ENCODE measurements at places on chromosomes 7 and 10.

DNA sequence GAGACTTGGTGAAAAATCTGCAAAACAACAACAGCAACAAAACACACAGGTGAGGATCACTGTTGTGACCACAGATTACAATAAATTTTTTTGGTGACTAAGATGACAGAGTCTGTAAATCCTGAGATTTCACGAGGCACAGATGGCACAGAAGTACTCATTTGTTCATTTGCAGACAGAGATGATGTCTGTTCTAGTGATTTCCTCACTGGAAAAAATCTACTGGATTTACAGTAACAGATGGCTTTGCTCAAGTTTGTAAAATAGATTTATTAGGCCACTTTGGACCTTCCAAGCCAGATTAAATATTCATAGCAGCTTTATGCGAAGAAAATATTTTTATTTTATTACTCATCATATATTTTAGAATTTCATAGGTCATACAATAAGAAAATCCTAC, 113.5 kb upstream of the IL6 start:
- DNase-seq: no peak

- DNase-seq: no peak
These were observed 52.3 kb upstream of the SLC35B4 start for GRCh38 chr7:134368851-134369544.

GRCh38 chr10:77168861-77169260, 468.7 kb downstream of the KCNMA1 start:
- DNase-seq: no peak

DNA sequence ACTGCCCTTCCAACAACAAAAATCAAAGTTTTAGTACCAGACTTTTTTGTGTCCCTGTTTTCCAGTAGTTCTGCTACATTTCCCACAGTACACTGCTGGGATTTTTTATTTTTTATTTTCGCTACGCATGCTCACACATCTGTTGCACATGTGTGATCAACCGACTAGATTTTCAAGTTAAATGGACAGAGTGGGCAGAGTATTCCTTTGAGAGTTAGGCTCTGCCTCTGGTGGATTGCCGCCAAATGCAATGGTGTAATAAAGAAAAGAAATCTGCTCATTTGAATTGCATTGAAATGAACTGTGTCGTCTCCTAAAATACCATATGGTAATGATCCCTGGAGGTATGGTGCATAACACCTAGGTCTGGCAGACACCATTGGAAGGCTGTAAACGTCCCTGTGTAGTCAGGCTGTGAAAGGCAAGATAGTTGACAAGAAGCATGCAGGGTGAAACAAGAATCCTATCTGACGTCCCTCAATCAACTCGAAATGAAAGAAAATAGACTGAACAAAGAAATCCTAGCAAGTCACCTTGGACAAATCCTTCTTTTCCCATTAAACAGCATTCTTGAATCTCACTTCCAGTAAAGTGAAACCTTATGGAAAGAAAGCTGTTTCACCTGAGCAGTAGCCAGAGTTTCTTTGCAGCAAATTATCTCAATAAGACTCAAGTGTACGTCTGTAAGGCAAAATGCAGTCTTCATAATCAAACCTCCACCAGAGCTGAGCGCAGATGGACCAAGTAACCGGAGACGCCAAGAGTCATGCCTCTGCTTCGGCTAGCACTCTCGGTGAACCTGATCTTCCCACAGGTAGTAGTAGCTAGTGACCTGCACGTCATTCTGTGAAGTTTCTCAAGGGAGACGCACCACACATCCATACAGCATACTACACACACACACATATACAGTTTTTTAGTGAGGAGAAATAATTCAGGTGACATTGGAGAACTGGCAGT, 357.3 kb downstream of the CRPPA start:
- DNase-seq: no peak

- no peak for DNase-seq
These were observed 761 bp upstream of the CHST12 start for GRCh38 chr7:2402687-2403013.

- DNase-seq: no peak
These were observed 381.6 kb downstream of the TYW1 start for GRCh38 chr7:67377939-67378862.

DNA sequence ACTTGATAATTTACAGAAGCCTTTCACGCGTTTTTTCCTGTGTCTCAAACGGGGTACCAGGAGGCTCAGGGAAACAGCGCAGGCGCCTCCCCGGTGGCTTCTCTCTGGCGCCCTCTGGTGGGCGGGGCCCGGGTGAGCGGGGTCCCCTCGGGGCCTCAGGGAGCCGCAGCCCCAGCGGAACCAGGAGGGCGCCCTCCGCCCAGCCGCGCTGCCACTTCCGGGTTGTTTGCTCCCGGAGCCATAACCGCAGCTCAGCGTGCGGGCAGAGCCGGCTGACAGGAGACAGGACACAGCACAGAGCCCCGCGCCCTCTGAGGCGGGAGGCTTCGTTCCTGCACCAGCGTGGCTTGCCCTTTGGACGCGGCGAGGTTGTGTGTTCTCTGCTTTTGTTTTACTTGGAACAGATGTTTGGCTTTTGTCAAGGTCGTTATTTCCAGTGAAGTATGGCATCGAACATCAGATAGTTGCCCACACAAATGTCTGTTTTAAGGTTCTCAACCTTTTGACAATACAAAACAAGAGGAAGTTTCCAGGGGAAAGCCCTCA, 6.9 kb upstream of the CYP2E1 start:
- peak; percentile 84 for DNase-seq

- DNase-seq: no peak
These were observed 64.8 kb downstream of the ABLIM1 start for GRCh38 chr10:114593240-114593792.

- DNase-seq: no peak
These were observed 745.2 kb downstream of the SUGCT start for GRCh38 chr7:40879941-40880543.

- no peak for DNase-seq
These were observed 420.5 kb upstream of the FOXK1 start for GRCh38 chr7:4261601-4261960.

DNA sequence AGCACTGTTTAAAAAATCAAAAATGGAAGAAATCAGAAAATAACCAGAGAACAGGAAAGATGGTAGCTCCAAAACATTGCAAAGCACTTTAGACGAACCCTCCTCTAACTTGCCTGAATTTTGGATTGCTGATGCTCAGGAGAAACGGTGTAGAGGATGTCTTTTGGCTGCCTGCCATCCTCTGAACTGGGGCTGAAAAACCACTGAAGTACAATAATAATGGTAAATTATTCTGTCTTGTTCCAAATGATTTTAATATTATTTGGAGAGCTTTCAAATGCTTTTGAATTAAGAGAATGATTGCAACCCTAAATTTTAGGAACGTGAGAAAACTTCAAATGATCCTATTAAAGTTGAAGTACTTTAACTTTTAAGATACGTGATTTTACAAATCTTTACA, 167.3 kb upstream of the SLC13A1 start:
- no peak for DNase-seq

- DNase-seq: no peak
These were observed 4.4 kb downstream of the UNC5B start for GRCh38 chr10:71216751-71217265.

DNA sequence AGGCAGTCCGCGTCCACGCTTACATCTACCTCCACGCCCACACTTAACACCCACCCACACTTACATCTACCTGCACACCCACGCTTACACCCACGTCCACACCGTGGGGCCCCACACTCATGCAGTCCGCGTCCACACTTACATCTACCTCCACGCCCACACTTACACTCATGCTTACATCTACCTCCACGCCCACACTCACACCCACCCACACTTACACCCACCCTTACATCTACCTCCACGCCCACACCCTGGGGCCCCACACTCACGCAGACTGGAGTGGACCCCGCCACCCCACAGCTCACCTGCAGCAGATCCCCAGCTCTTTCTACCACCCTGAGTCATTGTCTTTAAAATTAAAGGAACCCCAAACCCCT, 32.4 kb upstream of the PWWP2B start:
- no peak for DNase-seq

- no peak for DNase-seq
These were observed 45.3 kb upstream of the DNAJB6 start for GRCh38 chr7:157291404-157292080.

GRCh38 chr10:5645375-5645774, 21.0 kb downstream of the ASB13 start:
- no peak for DNase-seq

- DNase-seq: no peak
These were observed 21.3 kb downstream of the LHPP start for GRCh38 chr10:124482876-124483275.

DNA sequence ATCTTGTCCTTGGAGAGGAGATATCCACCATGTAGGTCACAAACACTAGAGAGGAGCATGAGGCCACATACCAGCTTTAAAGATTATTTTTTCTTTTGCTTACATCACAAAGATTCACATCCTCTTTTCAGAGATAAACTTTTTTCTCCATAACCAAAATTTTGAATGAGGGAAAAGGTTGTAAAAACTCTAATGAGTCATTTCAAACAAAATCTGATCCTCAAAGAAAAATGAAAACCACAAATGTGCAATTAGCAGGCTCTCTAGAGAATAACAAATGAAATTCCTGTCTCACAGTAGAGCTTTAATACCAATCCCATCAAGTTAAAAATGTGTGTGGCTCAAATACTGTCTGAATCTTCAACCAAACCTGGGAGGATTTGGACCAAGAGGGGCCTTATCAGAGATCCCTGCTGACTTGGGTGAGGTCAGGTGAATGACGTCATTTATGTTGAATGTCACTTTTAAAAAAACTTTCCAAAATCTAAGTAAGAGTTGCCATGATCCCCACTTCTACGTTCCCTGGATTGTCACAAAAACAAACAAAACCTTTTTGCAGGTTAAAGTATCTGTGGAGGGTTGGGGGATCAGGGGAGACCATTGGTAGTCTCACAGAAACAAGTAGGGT, 261.5 kb upstream of the NPSR1 start:
- DNase-seq: no peak

GRCh38 chr7:20826243-20826642, 39.6 kb upstream of the SP8 start:
- no peak for DNase-seq

GRCh38 chr10:93482145-93482834, at the start of gene MYOF:
Gene MYOF (minus strand): TSS chr10:93482334. CDS start chr10:93482194, 140 bp downstream.
- no peak for DNase-seq

GRCh38 chr10:48902096-48902495, 37.5 kb downstream of the LRRC18 start:
- DNase-seq: no peak

- DNase-seq: no peak
These were observed 304.2 kb upstream of the BMPER start for GRCh38 chr7:33601101-33601500.

DNA sequence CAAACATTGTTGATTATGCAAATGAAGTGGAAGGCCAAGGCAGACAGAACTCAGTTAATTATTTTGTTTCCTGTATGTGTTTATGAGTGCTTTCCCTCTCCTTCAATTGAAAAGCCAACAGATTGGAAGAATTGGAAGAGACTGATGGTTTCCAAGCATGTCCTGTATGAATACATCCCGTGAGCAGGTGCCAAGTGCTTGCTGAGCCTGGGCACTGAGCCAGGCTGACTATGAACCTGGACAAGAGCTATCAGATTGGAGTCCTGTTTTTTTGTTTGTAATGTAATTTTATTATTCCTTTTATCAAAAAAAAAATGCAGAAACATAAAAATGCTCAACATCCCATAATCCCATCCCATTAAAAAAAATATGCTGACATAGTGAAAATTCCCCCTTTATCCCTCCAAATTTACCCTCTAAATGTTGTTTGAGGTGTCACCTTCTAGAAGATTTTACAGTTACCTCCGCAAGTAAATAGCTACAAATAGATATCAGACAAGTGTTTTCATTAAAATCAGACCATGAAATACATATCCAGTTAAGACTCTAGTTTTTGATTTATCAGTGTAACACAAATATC, 449.5 kb downstream of the GRID1 start:
- no peak for DNase-seq

- DNase-seq: no peak
These were observed 287.1 kb upstream of the C7orf33 start for GRCh38 chr7:148303295-148304082.

DNA sequence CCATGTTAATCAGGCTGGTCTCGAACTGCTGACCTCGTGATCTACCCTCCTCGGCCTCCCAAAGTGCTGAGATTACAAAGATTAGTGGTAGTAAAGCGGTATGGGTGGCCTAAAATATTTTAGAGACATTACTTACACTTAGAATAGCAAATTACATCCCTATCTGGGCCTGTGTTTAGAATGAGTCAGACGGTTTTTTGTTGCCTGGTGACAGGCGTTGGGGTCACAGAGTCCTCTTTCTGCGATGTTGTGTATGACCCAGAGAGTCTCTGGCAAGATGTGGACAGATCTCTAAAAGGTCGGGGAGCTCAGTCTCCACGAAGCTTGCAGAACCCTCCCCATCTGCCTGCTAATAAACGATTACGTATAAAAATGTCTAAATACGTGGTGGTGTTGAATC, 39.6 kb upstream of the PRKCQ start:
- no peak for DNase-seq

GRCh38 chr7:25967278-25968204, 184.5 kb upstream of the NFE2L3 start:
- no peak for DNase-seq

GRCh38 chr10:132551093-132551807, 13.7 kb downstream of the INPP5A start:
- no peak for DNase-seq

- no peak for DNase-seq
These were observed 81.4 kb upstream of the LRGUK start for GRCh38 chr7:134045716-134046115.

- DNase-seq: no peak
These were observed 42.4 kb downstream of the INSIG1 start for GRCh38 chr7:155340071-155340531.

DNA sequence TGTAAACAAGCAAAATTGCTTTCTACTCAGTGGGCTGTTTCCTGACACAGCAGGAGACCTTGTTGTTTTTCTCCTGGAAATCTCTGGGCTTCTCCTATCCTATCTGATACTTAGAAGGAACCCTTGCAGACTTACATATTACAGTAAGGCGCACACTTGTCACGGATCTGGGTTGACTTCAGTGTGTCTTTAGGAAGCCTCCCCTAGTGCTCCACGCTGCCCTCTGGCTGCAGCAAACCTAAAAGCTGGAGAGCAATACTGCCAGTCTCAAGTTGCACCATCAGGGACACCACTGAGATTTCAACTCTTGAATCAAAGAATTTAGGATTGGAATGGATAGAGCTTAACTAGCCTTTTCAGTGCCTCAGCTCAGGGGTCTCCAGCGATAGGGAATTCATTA, 495.3 kb downstream of the LRMDA start:
- no peak for DNase-seq

GRCh38 chr7:80833289-80834268, 85.3 kb downstream of the SEMA3C start:
- DNase-seq: no peak

All from stimulated activated CD8-positive, alpha-beta memory T cell treated with anti-CD3 and anti-CD28 coated beads, Interleukin-4, amount 100 ng/mL, for 1 hour (primary cell).